Cardiac fibroblast (primary cell): ENCODE measurements at places on chromosomes 5 and 9.

DNA sequence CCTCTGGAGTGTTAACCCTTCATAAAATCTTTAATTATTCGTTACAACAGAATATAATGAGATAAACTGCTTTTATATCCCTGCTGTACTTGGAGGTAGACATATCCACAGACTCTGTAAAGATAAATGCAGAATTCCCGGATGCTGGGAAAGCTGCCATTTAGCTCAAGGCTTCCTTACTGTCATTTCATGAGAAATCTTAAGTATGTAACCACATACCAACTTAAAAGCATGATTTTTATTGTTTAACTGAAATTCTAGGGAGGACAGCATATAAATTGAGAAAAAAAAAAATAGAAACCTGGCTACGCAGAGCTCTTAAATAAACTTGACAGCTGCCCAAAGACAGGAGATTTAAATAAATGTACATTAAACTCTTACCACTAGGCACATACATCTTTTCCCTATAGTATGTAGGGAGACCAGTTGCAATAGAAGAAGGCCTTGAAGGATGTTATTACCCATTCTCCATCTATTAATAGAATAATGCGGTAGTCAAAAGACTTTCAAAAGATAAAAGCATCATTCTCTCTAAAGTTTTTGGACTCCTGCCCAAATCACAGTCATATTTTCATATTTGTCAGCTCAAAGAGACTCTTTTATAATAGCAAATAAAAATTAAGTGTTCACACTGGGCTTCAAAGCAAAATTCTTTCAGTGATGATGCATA lies 373.8 kb downstream of the NDUFS4 start:
- DNase-seq, result peak; percentile 64

- DNase-seq, result peak; percentile 51
Observed at GRCh38 chr5:96096724-96097123, 135.1 kb upstream of the ELL2 start.

DNA sequence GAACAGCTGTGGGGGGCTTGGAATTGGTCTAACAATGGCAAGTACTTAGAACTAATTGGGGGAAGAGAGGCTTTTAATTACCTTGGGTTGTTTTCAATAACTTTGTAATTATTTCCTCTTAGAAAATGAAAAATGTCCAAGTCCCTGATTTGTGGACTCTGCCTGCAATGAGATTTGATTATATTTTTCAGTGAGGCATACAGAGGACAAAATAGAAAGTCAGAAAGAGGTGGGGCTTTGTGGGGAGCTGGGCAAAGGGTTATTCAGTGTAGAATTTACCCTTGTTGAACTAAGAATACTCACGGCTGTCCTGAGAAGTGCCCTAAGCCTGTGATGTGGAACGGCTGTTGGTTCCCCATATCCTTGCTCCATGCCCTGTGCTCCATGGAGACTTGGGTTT lies 153.0 kb downstream of the ICE1 start:
- no peak for DNase-seq

GRCh38 chr5:72644296-72644695 lies 137.1 kb upstream of the ZNF366 start:
- no peak for DNase-seq

DNA sequence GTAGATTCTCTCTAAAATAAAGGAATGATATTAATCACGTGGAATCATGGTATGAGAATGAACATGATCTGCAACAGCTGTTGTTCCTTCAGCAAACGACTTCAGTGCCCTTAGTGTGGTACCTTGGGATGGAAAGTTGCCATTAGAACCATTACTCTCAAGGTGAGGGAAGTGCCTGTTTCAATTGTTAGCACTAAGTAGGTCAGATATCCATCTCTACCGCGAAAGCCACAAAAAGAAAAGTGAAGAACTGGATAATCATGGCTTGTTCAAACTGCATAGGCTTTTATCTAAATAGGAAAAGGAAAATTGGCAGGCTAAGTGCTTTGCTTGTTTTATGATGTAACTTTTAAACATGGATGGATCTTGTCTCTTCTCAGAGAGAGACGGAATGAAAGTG lies 380.7 kb downstream of the MRPS30 start:
- no peak for DNase-seq

DNA sequence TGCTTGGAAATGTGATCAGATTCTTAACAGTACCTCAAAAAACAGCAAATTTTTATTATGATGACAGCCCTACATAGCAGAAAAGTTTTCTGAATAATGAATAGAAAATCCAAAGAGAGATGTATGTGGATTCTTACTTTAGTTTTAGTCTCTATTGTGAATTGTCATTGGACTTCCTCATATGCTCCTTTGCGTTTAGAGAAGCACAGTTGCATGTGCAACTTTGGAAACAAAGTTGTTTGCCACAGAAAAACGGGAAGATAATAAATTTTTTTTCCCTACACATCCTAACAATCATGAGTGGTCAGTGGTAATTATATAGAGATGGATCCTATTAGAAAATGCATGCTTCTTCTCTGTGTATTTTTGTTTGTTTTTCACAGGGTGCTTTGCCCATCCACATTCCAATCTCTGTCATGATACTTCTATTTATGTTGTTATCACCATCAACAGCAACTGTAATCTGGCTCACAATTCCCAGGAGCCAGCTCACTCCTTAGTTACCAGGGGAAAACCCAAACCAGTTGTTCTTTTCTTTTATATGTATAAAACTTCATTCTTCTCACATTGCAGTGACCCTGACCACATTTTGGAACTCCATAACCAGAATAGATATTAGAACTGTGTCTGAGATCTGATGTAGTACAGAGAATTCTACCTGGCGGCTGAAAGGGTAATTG lies 118.7 kb downstream of the NDUFS4 start:
- peak; percentile 46 for DNase-seq

DNA sequence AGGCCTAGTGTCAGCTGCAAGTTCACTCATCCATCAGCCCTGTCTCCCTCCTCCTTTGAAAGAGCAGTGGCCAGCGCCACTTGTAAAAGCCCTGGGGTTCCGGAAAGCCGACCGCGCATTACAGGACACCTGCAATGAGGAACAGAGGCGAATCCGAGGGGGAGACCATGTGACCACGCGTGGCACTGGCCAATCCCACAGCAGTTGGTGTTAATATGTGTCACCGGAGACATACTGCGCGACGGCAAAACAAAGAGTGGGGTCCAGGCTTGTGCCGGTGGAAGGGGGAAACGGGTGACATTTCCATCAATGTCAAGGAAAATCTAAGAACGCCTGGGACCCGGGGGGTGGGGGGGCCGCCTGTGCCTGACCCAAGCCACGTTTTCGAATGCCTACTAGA lies 480.8 kb downstream of the SPATA31A7 start:
- no peak for DNase-seq

- no peak for DNase-seq
Observed at GRCh38 chr5:103804711-103805110, 242.1 kb upstream of the NUDT12 start.

- DNase-seq, result no peak
Observed at GRCh38 chr5:16609412-16609811, 7.4 kb downstream of the RETREG1 start.

DNA sequence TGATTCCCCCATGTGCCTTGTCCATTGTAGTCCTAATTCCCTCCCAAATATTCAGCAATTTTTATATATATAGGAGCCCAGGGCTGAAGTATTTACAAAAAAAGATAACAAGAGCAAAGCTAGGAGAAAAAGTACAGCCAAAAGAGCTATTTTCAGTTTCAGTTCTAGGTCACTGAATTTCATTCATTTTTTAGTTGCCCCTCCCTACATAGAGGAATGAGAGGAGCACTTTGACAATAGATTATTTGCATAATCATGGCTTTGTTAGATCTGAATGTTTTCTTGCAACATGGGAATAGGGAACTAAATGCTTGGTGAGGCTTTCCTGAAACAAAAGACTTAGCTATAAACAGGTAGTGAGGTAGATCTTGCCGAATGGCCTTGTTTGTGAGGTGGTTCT lies 15.3 kb upstream of the F2RL2 start:
- peak; percentile 39 for DNase-seq

DNA sequence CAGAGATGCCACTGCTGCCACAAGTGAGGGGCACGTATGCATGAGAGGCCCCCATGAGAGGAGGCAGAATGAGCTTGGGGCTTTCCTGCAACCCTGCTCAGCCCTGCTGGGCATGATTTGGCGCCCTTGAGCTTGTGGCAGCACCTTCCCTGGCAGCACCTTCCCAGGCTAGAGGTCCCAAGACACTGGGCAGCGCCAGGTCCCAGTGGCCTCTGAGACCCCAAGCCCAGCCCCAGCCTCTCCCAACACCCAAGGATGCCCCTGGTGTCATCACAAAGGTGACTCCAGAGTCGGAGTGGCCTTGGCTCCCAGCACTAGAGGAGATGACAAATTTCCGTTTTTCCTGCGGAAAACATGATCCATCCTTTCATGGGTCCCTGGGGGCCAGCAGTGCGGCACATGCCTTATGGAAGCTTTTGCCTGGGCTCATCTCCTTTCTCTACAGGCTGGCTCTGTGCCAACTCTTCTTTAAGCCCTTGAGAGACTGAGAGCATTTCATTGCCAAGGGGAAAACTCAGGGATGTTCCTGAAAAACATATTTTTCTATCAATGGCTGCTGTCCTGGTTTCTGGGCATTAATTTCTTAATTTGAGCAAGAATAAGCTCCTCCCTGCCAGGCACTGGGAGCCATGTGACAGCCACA lies 77.1 kb upstream of the ADAMTS2 start:
- DNase-seq, result no peak

GRCh38 chr5:171431251-171431777 lies 11.9 kb downstream of the FGF18 start:
- no peak for DNase-seq

GRCh38 chr9:17138503-17138902 lies 3.7 kb downstream of the CNTLN start:
- DNase-seq, result no peak

GRCh38 chr5:116494784-116495450 lies 79.7 kb downstream of the SEMA6A start:
- DNase-seq, result no peak

DNA sequence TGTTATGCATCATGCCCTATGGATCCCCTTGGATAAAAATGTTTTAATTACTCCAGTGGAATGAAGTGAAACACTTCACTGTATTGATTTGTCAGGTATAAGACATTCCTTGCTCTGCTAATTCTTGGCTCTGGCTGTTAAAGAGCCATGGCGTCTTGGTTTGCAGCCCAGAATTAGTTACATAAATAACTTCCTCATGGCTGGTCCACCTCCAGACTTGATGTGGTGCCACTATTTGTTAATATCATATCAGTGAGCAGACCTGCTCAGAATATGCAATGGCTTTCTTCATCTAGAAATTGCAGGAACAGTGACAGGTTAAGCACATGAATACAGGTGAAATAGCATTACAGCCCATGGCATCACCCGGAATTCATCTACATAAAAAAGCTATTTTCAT lies 446.9 kb upstream of the GRIN3A start:
- no peak for DNase-seq

GRCh38 chr9:38360839-38361472 lies 31.5 kb upstream of the ALDH1B1 start:
- no peak for DNase-seq

- no peak for DNase-seq
Observed at GRCh38 chr9:6901180-6901579, 143.4 kb downstream of the KDM4C start.

DNA sequence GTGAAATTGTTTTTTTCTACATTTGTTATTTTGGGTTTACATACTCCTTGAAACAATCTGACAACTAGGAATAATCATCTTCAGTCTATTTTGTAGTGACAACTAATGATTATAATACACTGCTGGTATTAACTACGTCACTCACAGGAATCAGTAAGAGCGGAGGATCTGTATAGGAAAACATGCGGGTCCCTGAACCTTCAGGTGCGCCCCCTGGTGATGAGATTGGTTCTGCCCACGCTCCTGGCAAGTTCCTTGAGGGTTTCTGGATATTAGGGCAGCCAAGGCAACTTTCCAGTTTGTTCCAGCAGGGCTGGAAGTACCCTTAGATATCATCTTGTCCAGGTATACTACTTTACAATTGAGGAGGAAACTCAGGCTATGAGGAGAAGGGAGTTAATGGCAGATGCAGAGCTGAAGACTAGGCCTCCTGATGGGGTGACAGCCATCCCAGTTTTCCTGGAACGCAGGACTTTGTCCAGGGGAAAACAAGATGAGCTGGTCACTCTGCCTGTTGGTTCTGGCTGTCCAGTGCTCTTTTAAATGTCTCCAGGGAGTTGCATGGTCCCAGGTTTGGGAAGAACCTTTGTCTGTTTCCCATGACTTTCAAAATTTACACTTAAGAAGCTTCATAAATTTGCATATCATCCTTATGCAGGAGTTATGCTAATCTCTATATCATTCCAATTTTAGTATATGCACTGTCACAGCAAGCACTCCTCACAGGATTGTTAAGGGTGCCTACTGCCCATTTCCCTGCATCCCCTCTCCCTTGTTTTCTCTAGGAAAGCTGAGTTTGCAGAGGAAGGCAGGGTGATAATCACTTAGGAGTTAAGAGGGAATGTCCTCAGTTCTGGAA lies 14.9 kb upstream of the WNT8A start:
- peak; percentile 89 for DNase-seq

GRCh38 chr5:170179626-170180025 lies 53.2 kb upstream of the C5orf58 start:
- DNase-seq, result no peak

DNA sequence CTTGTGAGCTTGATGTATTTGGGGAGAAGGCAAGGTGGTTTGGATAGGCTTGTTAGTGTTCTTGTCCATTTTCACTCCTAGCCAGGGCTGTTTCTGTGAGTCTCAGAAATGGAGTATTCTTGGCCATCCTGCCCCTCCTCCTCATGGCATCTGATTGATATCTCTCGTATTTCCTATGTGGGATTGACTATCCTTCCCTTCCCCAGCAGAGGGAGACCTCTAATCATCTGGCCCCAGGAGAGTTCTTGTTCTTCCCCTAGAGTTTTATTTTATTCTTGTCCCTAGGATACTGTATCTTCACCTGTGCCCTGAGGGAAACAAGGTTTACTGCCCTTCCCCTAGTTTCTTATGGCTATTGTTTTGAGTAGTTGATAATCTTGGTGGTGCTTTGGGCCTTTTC lies 114.4 kb downstream of the VPS13A start:
- DNase-seq, result peak; percentile 31

DNA sequence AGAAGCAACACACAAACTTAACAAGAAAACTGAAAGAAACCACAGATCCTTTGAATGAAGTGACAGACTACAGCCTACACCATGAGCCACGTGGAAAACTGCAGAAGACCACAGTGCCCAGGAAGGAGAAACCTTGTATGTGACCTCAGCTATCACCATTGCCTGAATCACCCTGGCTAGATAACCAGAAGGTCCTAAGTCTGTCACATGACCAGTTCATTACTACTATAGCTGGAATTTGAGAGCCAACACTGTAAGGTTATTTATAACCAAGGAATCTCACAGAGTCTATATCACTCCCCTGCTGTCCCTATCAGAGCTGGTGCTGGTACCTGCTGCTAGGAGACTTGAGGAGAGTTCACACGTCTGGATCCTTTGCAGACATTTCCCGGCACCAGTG lies 90.3 kb upstream of the FBXL17 start:
- DNase-seq, result no peak

GRCh38 chr5:109723606-109724005 lies 33.9 kb downstream of the MAN2A1 start:
- no peak for DNase-seq

- peak; percentile 77 for DNase-seq
Observed at GRCh38 chr9:32427111-32427873, 42.8 kb downstream of the ACO1 start.

GRCh38 chr5:69368458-69369339 lies 621 bp downstream of the AK6 start:
- peak; percentile 13 for DNase-seq

- DNase-seq, result no peak
Observed at GRCh38 chr9:76887003-76887821, 18.7 kb downstream of the PRUNE2 start.
